ENCODE measurements at places on chromosomes 7 and 10.

DNA sequence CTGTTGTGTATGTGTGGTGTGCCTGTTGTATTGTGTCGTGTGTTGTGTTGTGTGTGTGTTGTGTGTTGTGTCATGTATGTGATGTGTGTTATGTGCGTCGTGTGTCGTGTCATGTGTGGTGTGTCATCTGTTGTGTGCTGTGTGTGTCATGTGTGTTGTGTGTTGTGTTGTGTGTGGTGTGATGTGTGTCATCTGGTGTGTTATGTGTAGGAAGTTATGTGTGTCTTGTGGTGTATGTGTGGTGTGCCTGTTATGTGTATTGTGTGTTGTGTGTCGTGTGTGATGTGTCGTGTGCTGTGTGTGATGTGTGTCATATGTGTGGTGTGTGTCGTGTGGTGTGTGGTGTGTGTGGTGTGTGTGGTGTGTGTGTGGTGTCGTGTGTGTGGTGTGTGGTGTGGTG, 145.2 kb downstream of the DNAJB6 start:
- no peak for DNase-seq

DNA sequence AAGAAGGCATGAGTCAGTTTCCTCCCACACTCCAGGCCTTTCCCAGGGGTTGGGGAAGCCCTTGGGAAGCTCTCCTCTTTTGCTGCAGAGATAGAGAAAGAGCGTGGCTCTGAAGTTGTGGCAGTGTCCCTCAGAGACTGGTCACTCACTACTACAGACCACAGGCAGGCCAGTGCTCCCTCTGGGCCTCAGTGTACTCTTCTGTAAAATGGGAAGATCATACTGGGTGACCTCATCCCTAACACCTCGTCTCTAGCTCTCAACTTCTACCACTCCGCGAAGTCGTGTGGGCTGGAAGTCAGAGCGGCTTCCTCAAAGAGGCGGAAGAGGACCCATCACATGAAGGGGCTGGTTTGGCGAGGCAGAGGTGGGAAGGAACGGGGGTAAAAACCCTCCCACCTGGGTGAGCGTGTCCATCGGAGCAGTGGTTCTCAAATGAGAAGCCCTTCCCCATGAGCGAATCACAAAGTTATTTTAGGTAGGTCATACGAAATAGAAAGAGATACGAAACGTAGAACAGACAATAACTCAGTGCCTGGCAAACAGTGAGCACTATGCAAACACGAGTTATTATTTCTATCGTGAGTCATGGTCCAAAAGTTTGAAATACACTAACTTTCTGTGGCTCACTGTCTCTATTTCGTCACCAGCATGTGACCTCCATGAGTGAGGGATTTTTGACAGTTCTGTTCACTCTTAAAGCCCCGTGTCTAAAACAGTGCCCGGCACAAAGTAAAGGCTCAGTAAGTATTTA, 32.7 kb downstream of the PRKAG2 start:
- no peak for DNase-seq

- no peak for DNase-seq
Measured at GRCh38 chr7:1298931-1299885, 66.5 kb downstream of the UNCX start.

DNA sequence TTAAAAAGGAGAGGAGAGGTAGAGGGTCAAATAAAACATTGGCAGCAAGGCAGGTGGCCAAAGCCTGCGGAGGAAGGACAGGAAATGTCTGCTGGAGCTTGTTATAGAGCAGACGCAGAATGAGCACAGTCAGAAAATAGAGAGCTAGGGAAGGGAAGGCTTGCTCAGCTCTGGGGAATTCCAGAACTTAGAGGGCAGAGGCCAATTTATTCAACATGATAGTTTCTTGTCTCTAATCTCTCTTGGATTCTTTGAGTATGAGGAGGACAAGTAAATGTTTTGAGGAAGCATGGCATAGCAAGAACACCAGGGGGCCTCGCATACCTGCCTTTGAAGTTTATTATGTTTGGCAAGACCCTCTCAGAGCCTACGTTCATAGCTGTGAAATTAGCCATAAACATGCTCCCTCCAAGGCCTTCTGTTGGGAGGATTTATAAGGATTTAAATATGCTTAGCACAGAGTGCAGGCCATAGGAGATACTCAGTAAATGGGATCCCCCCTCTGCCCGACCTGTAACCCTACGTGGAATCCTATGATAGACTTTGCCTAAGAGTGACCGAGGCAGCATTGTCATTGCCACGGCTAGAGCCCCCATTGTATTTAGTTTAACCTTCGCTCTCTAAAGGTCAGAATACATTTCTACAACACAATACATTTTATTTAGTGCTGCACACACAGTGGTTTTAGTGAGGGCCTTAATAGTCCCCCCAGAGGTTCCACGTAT, 293.9 kb downstream of the CCDC3 start:
- DNase-seq, result no peak

DNA sequence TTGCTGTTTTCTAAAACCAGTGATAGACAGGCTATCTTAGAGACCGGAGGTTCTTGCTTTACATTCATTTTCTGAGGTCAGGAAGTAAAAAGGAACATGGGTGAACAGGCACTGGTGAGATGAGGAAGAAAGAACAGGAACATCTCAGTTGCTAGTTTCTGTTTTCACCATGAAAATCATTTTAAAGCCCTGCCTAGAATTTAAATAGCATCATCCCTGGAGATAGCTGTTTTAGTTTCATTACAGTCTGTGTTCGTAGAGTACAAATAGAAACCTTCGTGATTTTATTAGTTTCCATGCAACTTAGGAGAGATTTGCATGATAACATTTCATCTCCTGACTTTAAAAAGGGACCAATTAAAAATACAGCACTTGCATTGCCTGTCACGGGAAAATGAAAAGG, 14.7 kb downstream of the KCNMA1 start:
- no peak for DNase-seq

DNA sequence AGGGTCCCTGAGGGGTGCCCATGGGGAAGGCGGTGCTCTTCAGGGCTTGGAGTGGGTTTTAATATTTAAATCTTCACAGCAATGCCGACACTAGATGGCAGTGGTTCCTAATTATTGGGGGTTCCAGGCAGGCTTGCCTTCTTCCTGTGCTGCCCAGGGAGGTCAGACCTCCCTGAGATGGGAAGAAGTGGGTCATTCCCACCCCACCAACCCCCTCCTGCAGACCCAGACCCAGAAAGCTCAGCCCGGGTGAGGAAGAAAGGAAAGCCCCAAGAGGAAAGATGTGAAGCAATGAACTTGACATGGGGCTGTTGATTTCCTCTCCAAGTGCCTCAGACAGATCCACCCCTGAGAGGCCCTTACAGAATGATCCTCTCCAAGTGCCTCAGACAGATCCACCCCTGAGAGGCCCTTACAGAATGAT, 85.1 kb upstream of the LANCL2 start:
- peak; percentile 72 for DNase-seq

GRCh38 chr10:110042891-110043290, 35.1 kb downstream of the ADD3 start:
- no peak for DNase-seq

DNA sequence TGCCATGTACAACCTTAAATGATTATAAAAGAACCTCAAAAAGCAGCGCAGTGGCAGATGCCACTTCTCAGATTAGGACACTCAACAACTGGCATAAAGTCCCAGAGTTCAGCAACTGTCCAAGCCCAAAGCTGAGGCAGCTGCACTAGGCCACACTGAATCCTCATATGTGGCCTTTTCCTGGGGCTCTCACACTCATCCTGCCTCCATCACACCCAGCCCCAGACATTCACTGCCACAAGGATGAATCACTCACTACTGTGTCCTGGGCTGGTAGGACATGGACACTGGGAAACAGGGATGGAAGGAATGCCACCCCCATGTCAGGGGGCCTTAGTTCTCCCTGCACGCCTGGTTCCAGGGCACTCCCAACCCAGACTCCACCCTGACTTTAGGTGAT, 547.7 kb downstream of the TNS3 start:
- DNase-seq, result no peak

DNA sequence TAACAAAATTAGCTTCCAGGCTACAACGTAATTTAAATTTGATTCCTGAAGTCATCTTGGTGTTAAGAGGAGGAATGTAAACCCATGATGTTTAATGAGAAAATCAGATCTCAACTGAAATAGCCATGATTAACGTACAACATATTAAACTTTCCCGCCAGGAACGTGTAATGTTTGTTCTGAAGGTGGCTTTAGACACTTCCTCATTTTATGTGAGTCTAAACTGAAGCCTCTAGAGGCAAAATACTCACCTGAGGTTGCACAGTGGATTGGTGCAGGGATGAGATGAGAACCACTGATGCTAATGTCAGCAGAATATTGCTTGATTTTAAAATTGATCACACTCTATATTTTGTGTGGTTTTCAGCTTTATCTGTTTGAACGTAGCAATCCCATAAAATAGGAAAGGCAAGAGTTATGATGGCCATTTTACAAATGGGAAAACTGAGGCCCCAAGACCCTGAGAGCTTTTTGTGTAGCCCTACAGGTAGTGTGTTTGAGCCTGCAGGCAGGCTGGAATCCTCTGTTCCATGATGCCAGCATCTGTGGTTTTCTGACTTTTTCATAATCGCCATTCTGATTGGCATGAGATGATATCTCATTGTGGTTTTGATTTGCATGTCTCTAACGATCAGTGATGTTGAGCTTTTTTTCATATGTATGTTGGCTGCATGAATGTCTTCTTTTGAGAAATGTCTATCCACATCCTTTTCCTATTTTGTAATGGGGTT, 243.7 kb upstream of the BMPER start:
- no peak for DNase-seq

- DNase-seq, result no peak
Measured at GRCh38 chr7:151133986-151134742, 33.3 kb downstream of the GBX1 start.

DNA sequence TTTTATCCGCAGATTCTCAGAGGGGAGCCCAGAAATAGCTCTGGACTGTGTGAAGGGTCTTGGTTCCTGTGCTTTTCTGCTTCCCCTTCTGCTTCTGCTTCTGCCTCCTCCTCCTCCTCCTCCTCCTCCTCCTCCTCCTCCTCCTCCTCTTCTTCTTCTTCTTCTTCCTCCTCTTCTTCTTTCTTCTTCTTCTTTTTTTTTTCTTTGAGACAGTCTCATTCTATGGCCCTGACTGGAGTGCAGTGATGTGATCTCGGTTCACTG, 11.6 kb downstream of the PDZD7 start:
- DNase-seq, result no peak

GRCh38 chr7:6181136-6181535, 91.3 kb downstream of the CYTH3 start:
- no peak for DNase-seq

DNA sequence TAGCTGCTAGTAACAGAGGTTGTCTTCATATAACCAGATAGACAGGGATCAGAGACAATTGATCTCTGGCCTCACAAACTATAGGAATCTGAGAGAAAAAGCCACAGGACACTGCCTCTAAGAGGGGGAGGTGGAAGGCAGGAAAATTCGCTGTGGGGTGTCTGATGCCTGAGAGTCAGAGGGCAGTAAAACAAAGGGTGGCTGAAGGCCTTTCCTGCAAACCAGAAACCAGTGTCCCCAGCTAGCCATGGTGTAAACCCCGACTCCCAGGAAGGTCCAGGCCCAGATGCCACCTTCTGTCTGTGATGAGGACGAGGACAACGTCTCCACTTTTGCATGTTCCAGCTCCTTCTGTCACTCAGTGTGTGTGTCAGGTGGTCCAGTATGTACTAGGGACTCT, 215.1 kb downstream of the ADARB2 start:
- no peak for DNase-seq

- DNase-seq, result no peak
Measured at GRCh38 chr7:37494926-37495325, 46.3 kb upstream of the ELMO1 start.

DNA sequence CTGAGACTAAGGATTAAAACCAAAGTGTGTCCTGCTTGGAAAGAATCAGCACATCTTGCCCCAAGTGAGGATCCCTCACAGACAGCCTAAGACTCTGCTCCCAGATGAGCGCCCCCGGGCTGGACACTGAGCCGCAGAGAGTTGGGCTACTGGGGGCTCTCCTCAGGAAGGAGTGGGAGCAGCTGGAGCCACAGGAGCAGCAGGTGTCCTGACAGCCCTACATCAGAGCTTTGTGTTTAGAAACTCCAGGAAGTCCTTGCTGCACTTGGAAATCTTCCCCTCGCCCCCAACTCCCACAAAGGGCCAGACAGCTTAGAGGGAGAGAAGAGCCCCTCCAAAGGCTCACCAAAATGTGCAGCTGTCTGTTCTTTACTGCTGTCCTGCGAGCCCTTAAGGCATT, 172.2 kb downstream of the HERPUD2 start:
- no peak for DNase-seq

- DNase-seq, result no peak
Measured at GRCh38 chr10:58747687-58748086, 235.0 kb downstream of the BICC1 start.

GRCh38 chr7:107592361-107593024, 12.4 kb downstream of the BCAP29 start:
- no peak for DNase-seq

DNA sequence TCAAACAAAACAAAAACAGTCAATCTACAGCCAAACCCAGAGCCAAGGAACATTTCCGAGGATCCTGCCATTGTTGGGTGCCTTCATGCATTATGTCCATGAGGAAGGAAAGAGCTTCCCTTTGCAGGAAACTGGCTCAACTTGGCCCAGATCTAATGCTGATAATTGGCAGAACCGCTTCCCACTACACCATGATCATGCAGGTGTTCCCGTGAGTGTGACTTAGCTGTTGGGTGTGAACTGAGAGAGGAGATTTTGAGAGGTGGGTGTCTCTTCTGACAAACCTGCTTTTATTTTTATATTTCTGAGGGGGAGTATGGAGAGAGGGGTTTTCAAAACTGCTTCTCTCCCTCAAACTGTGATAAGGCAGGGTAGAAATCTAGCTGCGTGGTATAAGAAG, 14.6 kb downstream of the SAP25 start:
- DNase-seq, result no peak

DNA sequence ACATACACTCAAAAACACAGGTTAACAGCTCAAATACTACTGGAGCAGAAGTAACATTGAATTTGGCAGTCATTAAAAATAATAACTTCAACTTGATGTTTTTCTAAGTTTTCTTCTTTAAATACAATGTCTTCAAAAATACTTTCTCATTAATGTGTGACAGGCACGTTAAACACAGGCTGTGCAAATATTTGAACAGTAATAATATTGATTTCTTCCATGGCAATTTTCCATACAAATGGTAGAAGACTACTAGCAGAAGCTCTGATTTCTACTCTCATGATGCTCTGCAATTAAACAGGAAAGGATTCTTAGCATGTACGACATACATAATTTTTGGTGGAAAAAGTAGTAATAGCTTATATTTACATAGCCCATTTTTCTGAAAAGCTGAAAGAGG, 47.4 kb downstream of the NRP1 start:
- DNase-seq, result no peak

DNA sequence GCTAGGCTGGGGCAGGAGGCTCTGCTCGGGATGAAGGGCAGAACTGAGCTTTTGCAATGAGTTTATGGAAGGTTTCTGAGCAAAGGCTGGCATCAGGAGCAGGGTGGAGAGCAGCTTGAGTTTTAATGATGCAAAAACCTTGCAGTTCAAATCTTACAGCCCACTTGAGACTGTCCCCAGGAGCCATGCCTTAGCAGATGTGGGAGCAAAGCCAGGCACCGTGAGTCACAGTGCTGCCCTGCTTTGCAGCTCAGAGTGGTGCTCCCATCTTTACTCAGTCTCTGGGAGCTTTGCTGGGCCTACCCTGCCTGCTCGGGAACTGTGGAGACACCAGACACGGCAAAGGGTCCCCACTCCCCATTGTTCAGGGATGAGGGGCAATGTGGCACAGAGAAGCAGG, 122.4 kb upstream of the NPS start:
- DNase-seq, result no peak

GRCh38 chr7:4073750-4074149, 608.3 kb upstream of the FOXK1 start:
- DNase-seq, result no peak

- DNase-seq, result no peak
Measured at GRCh38 chr7:346116-346898, 56.3 kb downstream of the FOXL3 start.

- no peak for DNase-seq
Measured at GRCh38 chr10:5764422-5765297, 48.6 kb downstream of the GDI2 start.

Data from effector memory CD8-positive, alpha-beta T cell (primary cell).